ENCODE measurements at places on chromosomes 5 and 9.

DNA sequence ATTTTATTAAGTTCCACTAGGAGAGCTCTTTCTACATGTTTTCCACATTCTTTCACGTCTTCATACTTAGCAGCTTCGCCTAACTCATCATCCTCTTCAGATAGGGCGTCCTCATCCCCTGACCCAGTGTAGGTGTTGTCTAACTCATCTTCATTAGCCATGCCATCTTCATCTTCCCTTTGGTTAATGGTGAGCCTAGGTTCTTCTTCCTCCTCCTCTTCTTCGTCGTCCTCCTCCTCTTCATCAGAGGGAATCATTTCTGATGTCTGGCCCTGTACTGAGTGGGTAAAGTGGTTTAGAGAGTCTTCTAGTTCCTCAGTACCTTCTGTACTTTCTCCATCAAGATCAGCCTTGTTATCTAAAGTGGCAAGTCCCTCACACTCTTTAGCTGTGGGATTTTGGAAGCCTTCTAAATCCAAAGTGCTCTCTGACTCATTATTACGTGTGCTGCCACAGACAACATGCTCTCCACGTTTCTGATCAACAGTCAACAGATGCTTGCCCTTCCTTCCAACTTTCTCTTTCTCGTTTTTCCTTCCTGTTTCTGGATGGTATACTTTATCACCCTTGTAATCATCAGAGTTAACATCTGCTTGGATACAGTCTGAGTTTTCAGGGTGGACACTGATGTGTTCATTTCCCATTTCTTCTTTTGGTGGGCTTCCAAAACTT, 31.1 kb downstream of the TUT7 start:
- no peak for DNase-seq

GRCh38 chr9:96100385-96101300, 201.3 kb downstream of the HSD17B3 start:
- no peak for DNase-seq

- no peak for DNase-seq
Measured at GRCh38 chr9:104142799-104143549, 48.9 kb downstream of the SMC2 start.

DNA sequence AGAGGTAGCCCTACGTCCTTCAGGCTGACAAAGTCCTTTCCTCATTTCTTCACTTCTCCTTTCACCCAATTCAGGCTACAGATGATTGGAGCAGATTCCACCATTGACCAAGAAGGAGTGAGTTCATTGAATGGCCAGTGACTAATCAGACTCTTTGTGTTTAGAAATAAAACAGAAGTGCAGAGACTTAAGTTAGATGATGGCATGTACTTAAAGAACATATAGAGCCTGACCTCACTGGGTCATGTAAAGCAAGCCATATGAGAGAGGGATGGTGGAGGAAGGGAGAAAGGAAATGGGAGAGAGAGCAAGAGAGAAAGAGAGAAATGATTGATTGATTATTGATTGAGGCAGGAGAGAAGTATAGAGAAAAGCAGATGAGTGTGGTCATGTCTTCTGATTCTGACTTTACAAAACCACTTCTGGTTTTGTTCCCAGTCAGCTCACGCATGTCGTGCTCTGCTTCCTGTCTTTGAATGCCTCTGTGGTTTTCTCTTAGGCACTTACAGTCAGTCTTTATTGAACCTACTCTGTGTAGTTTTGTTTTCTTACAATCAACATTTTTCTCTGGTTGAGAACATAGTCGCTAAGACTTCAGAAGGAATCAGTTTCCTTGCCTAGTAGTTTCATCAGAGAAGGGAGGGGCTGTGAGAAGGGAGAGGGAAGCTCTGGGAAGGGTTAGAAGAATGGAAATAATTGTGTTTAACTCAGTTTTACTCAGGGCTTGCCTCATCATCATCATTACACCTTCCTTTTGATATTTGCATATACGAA, 149.2 kb upstream of the KLF9 start:
- no peak for DNase-seq

DNA sequence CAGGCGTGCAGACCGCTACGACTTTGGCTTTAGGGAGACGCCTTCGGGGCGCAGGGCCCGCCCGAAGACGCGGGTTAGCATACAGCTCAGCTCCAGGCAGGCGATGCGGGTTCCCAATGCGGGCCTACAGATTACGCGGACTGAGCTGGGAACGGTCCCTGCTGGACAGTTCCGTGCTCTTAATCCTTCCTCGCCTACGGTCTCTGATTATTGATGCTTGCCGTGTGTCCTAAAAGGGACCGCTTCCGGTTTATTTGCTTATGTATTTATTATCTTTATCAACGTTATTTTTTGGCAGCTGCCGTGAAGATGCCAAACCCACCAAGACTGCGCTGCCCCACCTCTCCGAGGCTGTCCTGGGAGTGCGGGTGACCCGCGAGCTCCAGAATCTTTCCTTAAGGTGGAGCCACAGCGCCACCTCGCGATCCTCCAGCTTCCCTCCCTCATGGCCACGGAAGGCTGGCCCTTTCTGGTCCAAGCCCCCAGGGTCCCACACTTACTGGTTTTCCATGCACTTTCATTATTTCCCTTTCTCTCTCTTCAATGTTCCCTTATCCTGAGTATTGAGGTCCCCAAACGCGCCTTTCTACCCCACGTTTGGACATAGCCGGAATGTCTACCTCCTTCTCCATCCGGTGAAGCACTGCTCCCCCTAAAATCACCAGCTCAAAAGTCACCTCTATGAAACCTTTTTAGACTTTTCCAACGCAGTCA, 7.0 kb upstream of the EBF1 start:
- DNase-seq = peak; percentile 65

GRCh38 chr5:15650266-15650665, 150.3 kb downstream of the FBXL7 start:
- DNase-seq = no peak

- DNase-seq = no peak
Measured at GRCh38 chr5:76601470-76601869, 21.7 kb downstream of the F2RL2 start.

DNA sequence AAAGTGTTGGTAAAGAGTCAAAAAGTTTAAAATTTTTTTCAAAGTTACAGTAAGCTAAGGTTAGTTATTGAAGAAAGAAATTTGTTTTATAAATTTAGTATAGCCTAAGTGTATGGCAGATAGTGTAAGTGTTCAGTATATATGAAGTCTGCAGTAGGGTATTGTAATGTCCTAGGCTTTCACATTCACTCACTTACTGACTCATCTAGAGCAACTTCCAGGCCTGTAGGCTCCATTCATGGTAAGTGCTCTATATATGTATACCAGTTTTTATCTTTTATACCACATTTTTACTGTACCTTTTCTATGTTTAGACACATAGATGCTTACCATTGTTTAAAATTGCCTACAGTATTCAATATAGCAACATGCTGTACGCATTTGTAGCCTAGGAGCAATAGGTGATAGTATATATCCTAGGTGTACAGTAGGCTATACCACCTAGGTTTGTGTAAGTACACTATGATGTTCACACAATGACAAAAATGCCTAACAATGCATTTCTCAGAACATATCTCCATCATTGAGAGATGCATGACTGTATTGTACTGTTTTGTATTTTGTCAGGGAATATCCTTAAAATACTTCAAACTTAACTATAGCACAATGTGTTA, 38.5 kb downstream of the CYSTM1 start:
- no peak for DNase-seq

DNA sequence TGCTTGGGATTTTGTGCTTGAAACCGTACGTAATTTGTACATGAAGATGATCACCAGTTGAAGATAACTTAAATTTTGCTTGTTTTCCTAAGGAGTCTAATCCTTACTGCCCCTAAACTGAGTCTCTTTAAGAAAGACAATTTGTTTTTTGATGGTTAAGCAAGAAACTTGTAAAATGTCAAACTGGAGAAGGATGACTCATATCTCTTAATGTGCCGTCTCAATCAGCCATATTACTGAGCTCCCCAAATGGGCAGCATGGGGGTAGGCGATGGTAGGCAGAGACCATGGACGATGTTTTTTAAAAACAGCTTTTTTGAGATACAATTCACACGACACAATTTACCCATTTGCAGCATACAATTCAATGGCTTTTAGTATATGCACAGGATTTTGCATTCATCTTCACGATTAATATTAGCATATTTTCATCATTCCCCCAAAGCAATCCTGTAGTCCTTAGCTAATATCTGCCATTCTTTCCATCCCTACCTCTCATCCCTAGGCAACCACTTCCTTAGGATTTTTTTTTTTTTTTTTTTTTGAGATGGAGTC, 14.3 kb downstream of the ARHGAP26 start:
- no peak for DNase-seq

- DNase-seq = no peak
Measured at GRCh38 chr5:179731791-179732411, 721 bp upstream of the MAML1 start.

DNA sequence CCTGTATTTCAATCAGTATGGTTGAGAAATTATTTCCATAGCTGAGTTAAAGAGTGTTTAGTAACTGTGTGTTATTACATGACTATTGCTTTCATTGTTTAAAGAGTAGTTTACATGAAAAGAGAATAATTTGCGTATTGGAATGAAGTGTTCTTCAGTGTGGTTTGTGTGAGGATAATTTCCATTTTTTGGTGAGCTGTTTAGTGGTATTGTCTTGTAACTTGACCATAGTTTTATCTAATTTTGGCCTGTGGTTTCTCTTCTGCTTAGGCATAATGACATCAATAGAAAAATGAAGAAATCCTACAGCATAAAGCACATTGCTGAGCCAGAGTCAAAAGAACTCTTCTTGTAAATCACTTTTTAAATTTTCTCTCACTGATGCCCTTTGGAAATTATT, 151.2 kb downstream of the SNCAIP start:
- DNase-seq = no peak

DNA sequence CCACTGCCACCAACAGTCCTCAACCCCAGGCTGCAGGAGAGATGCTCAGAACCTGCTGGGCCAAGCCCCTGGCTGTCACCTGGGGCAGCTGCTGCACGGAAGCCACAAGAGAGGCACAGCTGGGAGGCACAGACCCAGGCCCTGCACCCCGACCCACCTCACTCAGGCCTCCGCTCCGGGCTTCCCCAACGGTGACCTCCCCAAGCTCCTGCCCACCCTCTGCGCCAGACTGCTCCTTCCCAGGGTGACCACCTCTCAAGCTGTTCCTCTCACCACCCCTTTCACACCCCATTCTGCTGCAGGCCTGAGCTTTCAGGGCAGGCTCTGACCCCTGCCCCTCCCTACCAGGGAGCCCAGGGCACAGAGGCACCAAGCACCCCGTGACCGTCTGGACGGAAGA, 33.0 kb downstream of the VAV2 start:
- DNase-seq = no peak
